ENCODE measurements at places on chromosomes 7 and 10. TPM values are rescaled to one million over a fixed set of nuclear protein-coding genes. Genes with fewer than 3 reads are reported as not detected.

The ASZ1 gene
- total RNA-seq: not detected

The MSS51 gene
- 2.8 TPM for total RNA-seq

The WDR37 gene
- 18.3 TPM for total RNA-seq

The GATAD1 gene
- 37.9 TPM for total RNA-seq

The LRRD1 gene
- total RNA-seq: not detected

The UBTD1 gene
- total RNA-seq: 3.4 TPM

DNA sequence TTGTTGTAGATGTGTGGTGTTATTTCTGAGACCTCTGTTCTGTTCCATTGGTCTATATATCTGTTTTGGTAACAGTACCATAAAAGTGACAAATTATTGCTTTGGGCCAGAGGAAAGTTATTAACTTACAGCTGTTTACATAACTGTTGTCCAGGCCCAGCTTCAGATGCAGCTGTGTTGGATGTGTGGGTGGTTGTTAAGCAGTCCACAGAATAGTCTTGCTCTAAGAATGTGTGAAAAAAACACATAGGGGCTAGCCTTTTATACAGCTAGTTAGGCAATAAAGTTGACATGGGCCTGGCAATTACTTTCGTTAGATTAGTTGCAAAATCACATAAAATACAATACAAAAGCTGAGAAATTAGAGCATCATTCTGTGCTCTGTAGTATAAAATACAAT lies 31.9 kb downstream of the DLD start:
- DNase-seq: no peak

DNA sequence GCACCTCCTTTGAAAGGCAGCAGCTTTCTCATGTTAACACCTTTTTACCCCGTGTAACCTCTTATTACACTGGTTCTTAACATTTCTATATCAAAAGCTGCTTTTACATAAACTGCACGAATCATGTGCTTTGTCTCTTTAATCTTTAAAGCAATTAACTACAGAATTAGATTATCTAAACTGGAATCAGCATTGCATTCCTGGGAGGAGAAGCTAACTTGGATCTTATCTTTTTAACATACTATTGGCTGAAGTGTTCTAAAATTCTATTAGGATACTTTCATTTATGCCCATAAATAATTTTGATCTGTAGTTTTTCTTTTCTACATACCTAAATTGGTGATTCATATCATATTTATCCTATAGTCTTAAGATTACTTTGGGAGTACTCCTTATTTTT lies 428.4 kb upstream of the IGFBP3 start:
- DNase-seq: no peak

DNA sequence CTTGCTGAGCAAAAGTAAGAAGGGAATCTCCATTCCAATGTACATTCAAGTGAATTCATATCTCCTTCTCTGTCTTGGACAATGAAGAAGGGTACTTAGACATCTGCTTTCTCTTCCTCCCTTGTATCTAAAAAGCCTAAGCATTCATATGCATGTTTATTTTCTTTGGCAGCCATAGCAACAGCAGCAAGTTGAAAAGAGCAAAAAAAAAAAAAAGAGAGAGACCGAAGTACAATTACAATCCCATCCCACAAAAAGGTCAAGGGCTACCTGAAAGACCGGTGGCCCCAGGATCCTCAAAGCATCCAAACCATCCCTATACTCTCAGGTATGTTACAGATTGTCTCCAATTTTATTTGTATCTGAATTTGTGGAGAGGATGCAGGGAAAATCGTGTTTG lies 4.1 kb downstream of the OR2F1 start:
- DNase-seq: no peak

DNA sequence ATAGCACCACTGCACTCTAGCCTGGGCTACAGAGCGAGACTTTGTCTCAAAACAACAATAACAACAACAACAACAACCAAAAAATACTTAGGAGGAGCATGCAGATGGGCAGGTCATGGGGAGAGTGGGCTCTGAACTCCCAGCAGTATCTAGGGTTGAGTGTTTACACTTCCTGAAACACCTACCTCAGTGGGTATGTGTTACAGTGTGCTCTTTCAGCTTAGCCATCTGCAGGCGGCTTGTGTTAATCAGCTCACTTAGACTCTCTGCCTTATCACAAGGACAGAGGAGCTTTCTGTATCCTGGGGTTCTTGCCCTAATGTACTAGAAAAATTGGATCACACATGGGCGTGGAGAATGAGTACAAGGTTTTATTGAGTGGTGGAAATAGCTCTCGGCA lies 340.2 kb downstream of the KIF20B start:
- DNase-seq: no peak

GRCh38 chr10:12777840-12778585 lies 223.5 kb downstream of the CCDC3 start:
- no peak for DNase-seq

DNA sequence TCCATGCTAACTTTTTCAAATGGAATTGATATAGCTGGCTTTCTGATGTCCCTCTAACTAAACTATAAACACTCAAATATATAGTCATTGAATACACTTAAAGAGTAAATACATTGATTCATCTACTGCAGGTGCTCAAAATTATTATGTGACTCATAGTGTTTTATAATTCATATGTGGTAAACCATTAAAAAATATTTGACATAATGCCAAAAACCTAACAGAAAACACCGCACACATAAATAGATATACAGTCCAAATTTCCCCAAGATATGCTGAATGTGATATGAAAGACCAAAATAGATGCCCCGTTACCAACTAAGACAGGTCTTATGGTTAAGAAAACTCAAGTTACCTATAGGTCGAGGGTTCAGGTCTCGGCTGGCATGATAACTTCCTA lies 171.7 kb upstream of the SEMA3E start:
- DNase-seq: no peak

- no peak for DNase-seq
These were observed 11.5 kb upstream of the STN1 start for GRCh38 chr10:103929381-103929921.

GRCh38 chr7:106773228-106773627 lies 91.9 kb upstream of the PIK3CG start:
- DNase-seq: no peak

GRCh38 chr7:13641714-13642113 lies 347.8 kb downstream of the ETV1 start:
- DNase-seq: no peak

DNA sequence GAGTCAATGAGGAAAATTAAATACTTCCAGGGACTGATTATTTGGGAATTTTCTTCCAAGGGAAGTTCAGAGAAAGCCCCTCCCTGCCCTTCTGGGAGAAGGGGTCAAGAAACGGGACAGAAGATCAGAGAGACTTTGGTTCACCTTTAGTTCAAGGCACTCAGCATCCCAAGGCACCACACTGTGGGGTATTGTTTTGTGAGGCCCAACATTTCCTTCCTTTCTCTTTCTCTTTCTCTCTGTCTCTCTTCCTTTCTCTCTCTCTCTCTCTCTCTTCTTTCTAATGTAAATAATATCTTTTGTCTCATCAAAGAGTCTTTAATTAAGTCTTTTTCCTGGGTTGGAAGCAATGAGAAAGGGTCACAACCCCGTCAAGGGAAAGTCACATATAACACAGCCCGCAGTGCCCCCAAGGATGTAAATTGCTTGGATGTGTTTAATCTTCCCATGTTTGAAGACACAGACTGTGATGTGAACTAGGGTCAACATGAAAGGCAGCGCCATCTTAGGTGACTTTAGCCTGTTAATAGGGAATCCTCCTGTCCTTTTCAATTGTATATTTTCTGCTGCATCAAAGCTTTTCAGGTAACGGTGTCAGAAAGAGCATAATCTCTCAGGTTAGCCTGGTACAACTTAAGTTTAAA lies 983.3 kb upstream of the C7orf33 start:
- DNase-seq: no peak

Data from mucosa of descending colon (tissue), 3 donors.